ENCODE measurements at places on chromosomes 6 and 20. TPM values are rescaled to one million over a fixed set of nuclear protein-coding genes. Genes with fewer than 3 reads are reported as not detected.

DNA sequence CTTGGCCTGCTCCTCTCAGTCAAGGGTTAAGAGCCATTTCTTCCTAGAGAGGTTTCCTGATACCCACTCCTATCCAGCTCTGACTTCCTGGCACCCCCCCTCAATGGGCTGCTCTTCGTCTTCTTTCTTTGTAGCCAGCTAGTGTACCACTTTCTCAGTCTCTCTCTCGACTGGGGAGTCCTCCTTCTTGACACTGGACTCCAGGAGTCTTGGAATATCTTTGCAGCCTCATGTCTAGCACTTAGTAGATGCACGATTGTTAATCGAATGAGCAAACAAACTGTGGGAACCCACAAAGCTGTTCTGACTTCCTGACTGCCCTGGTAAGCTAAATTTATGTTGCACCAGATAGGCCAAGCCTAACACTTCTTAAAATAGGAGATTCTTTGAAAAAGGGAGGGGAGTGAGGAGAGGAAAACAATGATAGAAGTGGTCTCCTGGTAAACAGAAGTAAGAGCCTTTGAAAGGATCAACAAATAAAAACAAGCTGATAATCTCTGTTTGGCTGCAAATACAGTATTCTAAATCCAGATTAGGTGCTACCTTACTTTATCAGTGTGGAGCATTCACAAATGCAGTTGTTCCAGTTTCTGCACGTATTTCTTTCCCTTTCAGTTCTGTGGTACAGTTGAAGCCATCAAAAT, 160.1 kb upstream of the CITED2 start:
- DNase-seq, result no peak

DNA sequence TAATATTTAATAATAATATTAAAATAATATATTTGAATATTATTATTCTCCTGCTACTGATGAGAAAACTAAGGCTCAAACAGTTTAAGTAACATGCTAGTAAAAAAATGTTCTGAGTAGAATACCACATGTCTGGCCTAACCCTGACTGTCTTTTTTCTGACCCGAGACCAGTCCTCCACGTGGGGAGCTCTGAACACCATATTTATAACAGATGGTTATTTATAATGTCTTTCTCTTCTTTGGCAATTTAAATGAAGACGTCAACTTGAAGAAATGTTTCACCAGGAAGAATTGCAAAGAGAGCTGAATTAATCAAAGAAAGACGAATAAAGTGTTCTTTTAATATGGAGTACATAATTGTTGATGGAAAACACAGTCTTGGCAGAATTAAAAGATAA, 82.0 kb downstream of the SLC22A3 start:
- DNase-seq, result peak; percentile 19

DNA sequence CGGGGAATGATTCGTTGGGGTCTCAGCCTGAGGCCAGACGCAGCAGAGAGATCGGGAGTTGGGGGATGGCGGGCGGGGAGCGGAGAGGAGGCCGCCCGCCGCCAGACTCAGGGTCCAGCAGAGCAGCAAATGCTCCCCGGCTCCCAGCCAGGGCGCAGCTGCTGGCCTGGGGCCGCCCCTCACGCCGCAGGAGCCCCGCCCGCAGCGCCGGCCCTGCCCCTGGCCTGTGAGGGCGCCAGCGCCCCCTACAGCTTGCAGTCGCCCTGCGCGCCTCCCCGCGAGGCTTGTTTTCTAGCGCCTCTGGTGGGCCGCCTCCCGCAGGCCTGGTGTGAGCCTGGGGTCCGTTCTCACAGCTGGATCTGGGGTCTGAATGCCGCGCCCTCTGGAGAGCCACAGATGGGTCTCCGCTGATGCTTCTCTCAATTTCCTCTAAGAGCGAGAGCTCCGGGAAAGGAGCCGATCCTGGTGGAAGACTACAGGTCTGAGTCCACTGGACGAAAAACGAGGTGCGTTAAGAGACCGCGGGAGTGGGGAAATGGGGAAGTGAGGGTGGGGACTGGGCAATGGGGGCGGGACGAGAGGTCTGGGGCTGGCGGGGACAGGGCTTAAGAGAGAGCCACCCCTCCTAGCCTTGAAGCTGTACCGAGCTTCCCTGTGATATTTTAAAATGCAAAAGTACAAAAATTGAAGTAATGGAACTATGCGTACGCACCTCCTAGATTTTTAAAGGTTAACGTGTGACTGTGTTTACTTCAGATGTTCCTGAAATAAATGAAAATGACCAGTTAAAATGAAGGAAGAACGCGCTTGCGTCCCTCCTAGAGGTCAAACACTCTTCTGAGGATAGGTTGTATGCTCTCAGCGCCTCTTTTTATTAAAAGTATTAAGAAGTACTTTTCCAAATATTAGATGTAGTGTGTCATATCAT, 30.1 kb downstream of the TRIM38 start:
- DNase-seq, result peak; percentile 99

GRCh38 chr6:169782966-169783365, 31.5 kb downstream of the ERMARD start:
- no peak for DNase-seq

- no peak for DNase-seq
These were observed 36.8 kb downstream of the STK35 start for GRCh38 chr20:2138396-2138795.

DNA sequence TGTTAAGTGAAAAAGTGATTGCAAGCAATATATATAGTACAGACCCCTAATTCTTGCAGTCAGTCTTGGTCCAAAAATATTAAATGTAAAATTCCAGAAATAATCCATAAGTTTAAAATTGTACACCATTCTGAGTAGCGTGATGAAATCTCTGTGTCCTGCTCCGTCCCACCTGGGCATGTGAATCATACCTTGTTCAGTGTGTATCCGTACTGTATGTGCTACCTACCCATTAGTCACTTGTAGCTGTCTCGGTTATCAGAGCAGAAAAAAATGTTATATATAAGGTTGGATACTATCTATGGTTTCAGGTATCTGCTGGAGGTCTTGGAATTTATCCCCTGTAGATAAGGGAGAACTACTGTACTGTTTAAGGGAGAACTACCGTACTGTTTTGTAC, 16.3 kb downstream of the IRAK1BP1 start:
- no peak for DNase-seq

DNA sequence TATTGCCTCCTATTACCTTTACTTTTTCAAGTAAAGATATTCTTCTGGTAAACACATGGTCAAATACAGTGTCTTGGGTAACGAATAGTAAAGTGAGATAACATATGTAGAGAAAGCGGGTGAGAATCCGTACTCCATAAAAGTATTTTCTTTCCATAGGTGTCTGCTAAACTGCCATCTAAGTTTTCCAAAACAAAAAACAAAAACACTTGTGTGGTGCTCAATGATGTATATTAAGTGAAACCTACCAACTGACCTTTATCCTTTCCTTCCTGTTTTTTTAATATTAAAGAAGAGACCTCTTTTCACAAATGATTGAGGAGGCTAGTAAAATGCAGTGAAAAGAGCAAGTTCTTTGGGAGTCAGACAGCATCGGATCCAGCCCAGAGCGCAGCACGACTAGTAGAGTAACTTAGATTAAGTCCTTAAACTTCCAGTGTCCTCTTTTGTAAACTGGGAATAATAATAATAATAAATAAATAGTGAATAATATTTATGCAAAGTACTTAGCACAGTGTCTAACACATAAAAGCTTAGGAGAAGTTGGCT, 437 bp upstream of the CDKAL1 start:
- no peak for DNase-seq

DNA sequence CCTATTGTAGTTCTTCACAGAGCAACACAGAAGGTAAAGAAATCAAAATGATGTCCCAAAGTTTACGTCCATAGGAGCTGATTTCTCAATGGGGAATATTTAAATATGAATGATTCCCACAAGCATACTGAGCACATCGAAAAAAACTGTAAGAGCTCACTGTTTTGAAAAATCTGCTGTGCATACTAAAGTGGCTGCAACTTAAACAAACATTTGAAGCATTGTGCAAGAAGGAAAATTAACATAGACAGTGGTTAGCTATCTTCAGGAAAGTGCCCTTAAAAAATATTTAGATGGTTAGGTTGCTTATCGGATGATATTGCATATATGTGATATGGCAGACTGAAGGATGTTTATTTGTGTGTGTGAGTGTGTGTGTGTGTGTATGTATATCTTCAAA, 747.6 kb downstream of the RFPL4B start:
- DNase-seq, result no peak

Gene C20orf144
- not detected for total RNA-seq

Gene SEMG1
- total RNA-seq, result not detected

Gene CALHM5
- total RNA-seq, result under 0.01 TPM

Gene PNLDC1
- total RNA-seq, result not detected

Gene HLA-G
- total RNA-seq, result not detected

Data from stomach (tissue), 19 donors.